ENCODE measurements at places on chromosomes 12 and 14.

DNA sequence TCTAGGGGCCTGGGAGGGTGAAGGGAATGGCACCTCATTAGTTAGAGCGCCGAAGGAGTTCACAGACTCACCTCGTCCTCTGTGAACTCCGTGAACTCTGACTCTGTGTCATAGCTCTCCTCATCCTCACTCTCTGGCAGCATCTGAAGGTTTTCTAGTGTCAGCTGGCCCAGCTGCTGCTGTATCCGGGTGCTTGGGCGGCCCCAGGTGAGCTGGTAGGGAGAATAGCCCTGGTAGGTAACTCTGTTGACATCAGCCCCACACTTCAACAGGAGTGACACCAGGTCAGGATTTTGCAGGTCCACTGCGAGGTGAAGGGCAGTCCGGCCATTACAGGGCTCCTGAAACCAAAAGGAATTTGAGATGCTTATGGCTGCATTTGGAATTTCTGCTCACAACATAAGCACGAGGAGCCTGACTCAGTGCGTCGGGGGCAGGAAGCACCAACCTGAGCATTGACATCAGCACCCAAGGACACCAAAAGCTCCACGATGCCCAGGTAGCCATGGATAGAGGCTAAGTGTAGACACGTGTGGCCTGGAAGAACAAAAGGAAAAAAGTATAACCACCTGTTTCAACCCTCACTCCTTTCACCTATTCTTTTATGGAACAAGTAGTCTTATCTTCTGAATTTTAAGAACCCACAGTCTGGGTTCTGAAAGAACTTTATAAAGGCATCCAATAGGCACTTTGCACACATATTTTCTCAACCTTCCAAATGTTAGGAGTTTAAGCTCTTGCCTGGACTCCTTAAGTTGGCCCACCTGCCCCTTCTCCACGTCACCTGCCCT lies 2.0 kb downstream of the NFKBIA start:
- peaks cover 33% of the 10 kb centered on the region for H3K4me1 ChIP-seq
- H3K27me3 ChIP-seq = no peaks in the 10 kb centered on the region
- H3K27ac ChIP-seq = peak overlapping the region; percentile 90
- DNase-seq = no peak

GRCh38 chr14:68253878-68254528 lies 434.4 kb downstream of the RAD51B start:
- no peak for DNase-seq
- no peak overlapping the region for H3K4me3 ChIP-seq
- H3K27ac ChIP-seq = no peak overlapping the region
- no peaks in the 10 kb centered on the region for H3K36me3 ChIP-seq
- peaks cover 31% of the 10 kb centered on the region for H3K4me1 ChIP-seq

GRCh38 chr12:22684140-22685118 lies 59.5 kb downstream of the ETNK1 start:
- DNase-seq = peak; percentile 33
- H3K27ac ChIP-seq = no peak overlapping the region
- no peak overlapping the region for H3K4me3 ChIP-seq
- peaks cover 4% of the 10 kb centered on the region for H3K36me3 ChIP-seq

- H3K36me3 ChIP-seq = peaks cover 12% of the 10 kb centered on the region
- DNase-seq = peak; percentile 45
- H3K4me1 ChIP-seq = peaks cover 47% of the 10 kb centered on the region
- H3K27me3 ChIP-seq = no peaks in the 10 kb centered on the region
- H3K27ac ChIP-seq = peak overlapping the region; percentile 84
Measured at GRCh38 chr14:68787092-68787992, 5.5 kb downstream of the ZFP36L1 start.

DNA sequence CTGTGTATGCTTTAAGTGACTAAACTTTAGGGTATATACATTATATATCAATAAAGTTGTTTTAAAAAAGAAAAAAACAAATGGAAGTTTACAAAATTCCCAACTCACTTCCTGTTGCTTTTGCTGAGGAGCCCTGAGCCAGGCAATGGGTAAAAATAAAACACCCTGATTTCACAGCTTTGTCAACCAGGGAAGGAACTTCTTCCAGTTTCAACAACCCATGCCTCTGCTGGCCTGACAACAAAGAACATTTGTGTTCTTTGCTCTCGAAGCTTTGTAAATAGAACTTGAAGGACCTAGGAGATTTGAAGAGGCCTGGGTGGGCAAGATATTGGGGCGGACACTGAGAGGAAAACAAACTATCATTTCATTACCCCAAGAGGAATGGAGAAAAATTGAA lies 141.2 kb upstream of the NOS1 start:
- H3K36me3 ChIP-seq = no peaks in the 10 kb centered on the region
- no peak overlapping the region for H3K27ac ChIP-seq
- no peaks in the 10 kb centered on the region for H3K27me3 ChIP-seq
- H3K4me3 ChIP-seq = no peak overlapping the region
- no peaks in the 10 kb centered on the region for H3K4me1 ChIP-seq
